ENCODE measurements at places on chromosomes 11 and 22. TPM values are rescaled to one million over a fixed set of nuclear protein-coding genes. Genes with fewer than 3 reads are reported as not detected.
A peak's percentile ranks its signal among the peaks of the same experiment; 100 is the strongest.

Gene SERHL2
- total RNA-seq, result 4.9 TPM

Gene TRMT2A
- 30.3 TPM for total RNA-seq

Gene OR51B5
- 0.30 TPM for total RNA-seq

Gene SEC14L6
- total RNA-seq, result 11.4 TPM

GRCh38 chr11:116352881-116353280, 419.9 kb downstream of the BUD13 start:
- H3K27ac ChIP-seq, result no peak overlapping the region
- DNase-seq, result no peak
- H3K4me1 ChIP-seq, result peaks cover 2% of the 10 kb centered on the region
- no peaks in the 10 kb centered on the region for H3K27me3 ChIP-seq
- no peaks in the 10 kb centered on the region for H3K36me3 ChIP-seq

DNA sequence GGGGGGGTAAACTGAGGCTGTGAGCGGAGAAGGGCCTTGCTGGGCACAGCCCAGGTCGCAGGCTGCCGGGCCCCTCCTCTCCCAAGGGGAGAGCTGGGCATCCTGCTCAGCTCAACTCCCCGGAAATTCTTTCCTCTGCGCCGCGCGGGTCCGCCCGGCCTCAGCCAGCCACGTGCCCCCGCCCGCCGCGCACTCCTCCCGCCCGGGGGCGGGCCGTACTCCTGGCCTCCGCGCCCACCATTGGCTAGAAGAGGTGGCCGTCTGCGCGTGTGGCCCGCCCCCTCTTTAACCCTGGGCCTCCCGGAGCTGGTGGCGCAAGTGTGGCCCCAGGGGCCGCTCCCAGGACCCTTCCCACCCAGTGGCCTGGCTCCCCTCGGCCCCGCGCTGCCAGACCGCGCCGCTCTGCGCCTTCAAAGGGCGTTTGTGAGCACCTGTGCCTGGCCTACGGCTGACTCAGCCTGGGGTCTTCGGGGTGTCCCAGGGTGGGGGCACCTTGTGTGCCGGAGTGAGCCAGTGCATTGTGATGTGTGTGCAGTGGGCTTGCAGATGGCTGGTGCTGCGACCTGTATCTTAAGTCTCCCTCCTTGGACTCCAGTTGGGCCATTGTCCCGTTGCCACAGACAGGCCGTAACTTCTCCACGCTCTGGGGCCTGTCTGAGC, 2.0 kb downstream of the MRGPRF start:
- H3K4me1 ChIP-seq, result peaks cover 52% of the 10 kb centered on the region
- peaks cover 16% of the 10 kb centered on the region for H3K27me3 ChIP-seq
- H3K36me3 ChIP-seq, result no peaks in the 10 kb centered on the region
- H3K27ac ChIP-seq, result peak overlapping the region; percentile 58

GRCh38 chr11:16820324-16821092, 82.1 kb downstream of the C11orf58 start:
- peaks cover 10% of the 10 kb centered on the region for H3K4me1 ChIP-seq
- no peak for DNase-seq
- no peak overlapping the region for H3K4me3 ChIP-seq
- no peaks in the 10 kb centered on the region for H3K27me3 ChIP-seq

DNA sequence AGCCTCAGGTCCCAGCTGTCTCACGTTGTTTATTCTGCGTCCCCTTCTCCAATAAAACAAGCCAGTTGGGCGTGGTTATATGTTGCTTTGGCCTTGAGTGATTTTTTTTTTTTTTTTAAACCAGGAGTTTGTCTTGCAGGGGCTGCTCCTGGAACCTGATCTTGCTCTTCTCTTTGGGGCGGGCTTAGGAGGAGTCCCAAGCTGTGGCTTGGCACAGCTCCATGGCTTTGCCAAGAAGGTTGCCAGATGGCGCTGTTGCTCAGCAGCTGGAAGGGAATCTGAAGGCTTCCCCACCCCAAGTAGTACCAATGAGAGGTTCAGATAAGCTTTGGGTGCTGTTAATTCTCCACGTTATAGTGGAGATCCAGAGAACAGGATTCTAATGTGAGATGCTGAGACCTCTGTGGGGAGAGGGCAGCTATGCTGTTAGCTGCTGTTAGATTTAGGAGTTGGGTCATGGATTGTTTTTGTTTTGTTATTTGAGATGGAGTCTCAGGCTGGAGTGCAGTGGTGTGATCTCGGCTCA, 2.0 kb upstream of the FERMT3 start:
- H3K4me3 ChIP-seq, result no peak overlapping the region
- peaks cover 49% of the 10 kb centered on the region for H3K36me3 ChIP-seq
- no peak overlapping the region for H3K27ac ChIP-seq
- H3K4me1 ChIP-seq, result peaks cover 47% of the 10 kb centered on the region

- DNase-seq, result no peak
- no peaks in the 10 kb centered on the region for H3K36me3 ChIP-seq
- H3K4me1 ChIP-seq, result peaks cover 20% of the 10 kb centered on the region
These were observed 58.2 kb downstream of the ACER3 start for GRCh38 chr11:76918941-76919386.

- peaks cover 51% of the 10 kb centered on the region for H3K36me3 ChIP-seq
- peaks cover 10% of the 10 kb centered on the region for H3K4me1 ChIP-seq
- no peak for DNase-seq
These were observed 7.1 kb upstream of the GAS2L1 start for GRCh38 chr22:29299136-29299900.

DNA sequence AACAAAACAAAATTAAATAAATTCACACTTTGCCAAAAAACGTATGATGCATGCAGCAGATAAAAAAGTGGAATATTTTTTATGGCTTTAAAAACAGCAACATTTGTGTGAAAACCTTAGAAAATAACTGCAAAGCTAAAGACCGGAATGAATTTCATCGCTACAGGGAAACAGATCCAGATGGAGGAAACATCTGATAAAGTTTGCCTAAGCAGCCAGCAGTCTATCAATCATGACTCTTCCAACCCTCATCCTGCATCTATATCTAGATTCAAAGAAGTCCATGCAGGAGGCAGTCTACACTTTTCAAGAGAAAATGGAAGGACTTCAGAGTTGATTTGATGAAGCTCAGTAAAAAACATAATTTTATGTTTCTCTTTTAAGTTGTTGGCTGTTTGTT, 126.8 kb downstream of the SWAP70 start:
- H3K36me3 ChIP-seq, result no peaks in the 10 kb centered on the region
- no peaks in the 10 kb centered on the region for H3K27me3 ChIP-seq
- no peak for DNase-seq
- no peak overlapping the region for H3K4me3 ChIP-seq
- H3K4me1 ChIP-seq, result no peaks in the 10 kb centered on the region
